ENCODE measurements at places on chromosomes 11 and 22.
A peak's percentile ranks its signal among the peaks of the same experiment; 100 is the strongest.

- DNase-seq = no peak
These were observed 62.7 kb upstream of the NECTIN1 start for GRCh38 chr11:119791701-119792151.

DNA sequence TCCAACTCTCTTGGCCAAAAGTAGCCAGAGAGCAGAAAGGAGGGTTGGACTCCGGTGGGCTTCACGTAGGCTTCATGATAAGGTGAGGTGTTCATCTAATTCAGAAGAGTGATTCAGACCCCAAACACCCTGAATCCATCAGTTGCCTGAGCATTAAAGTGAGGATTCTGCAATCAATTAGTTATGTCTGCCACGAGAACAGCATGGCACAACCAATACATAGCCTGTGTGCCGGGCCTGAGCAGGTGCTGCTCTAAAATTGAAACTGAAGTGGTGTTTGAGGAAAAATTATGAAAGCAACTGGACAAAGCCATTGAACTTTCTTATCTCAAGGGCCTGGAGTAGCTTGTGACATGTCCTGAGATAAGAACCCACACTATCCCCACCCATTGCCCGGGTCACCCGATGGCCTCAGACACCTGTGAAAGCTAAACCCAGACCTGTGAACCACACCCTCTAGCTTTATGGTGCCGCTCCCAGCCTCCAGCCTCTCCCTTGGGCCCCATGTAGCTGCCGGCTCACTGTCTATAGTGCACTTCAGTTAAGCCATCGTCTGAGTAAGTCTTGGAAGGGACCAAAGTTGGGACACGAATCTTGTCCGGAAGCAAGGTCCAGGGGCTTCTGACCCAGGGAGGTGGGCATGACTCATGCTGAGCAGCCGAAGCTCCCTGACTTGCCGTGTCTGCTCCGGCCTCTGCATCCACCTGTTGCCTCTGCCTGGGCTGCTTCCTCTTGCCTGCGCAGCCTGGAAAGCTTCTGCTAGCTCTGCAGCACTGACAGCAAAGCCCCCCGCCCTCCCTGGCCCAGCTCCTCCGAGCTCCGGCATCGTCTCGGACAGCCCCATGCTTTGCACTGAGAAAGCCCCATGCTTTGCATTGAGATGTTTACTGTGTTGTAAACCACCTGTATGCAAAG is 5.7 kb upstream of the MYEOV start:
- DNase-seq = no peak

- DNase-seq = no peak
These were observed 18.4 kb downstream of the TBX1 start for GRCh38 chr22:19779011-19779421.

- DNase-seq = no peak
These were observed 41.5 kb upstream of the HSPA8 start for GRCh38 chr11:123103326-123103980.

- DNase-seq = no peak
These were observed 21.1 kb upstream of the UPK3A start for GRCh38 chr22:45263463-45264269.

DNA sequence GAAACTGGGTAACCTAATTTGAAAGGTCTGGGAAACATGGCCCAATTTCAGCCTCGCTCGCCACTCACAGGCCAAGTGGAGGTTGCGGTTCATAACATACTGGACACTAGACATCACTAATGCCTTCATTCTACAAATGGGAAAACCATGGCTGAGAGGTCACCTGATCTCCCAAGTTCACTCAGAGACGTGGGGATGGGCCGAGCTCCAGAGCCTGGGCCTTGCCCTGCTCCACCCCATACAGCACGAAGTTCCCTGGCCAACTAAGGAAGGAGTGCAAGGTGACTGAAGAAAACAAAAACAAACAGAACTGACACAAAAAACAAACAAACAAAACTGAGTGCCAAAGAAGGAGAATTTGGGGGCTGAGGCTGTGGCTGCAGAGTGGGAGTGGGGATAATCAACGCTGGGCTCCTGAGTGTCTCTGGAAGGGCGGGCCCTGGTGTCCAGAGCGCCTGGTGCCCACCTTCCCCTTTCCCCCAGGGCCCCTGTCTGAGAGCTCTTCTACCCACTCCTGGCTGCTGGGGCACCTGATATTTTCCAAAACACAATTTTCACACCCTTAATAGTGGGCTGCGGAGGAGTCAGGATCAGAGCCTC is 46.5 kb upstream of the ADA2 start:
- DNase-seq = no peak

DNA sequence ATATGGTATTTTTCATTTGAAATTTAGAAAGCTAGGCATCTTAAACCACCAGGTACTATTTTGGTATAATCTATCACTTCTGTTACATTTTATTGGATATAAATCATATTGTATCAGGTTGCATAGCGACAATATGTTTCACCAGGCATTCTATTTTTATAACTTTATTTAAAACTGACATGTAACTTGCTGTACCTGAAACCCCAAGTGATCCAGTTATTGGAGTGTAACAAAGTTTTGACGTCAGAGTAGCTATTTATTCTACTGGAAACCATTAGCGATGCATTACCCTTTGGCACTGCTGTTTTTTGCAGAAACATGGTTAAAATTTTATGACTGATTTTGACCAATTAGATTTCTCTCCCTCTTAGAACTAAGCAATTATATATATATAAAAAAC is 160.7 kb downstream of the METTL15 start:
- DNase-seq = no peak

- no peak for DNase-seq
These were observed 1.9 kb upstream of the HEPN1 start for GRCh38 chr11:124917115-124917637.

DNA sequence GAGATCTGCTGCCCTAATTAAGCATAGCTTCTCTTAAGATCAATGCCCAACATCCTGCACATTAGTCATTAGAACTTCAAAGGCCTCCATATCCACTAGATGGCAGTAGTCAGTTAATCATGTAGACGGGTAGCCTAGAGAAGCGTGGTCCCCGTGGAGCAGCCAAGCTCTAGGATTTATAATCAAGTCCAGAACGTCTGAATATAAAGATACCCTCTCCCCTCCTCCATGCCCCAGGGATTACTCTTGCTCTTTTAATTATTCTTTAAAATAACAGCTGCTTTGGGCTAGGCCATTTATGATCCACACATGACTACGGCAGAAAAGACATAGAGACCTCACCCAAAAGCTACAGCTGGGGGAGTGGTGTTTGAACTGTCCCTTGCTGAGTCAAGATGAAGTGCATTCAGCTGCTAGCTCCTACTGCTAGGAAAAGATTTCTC is 327.6 kb upstream of the PLET1 start:
- peak; percentile 14 for DNase-seq

GRCh38 chr11:126855536-126855935 is 145.0 kb downstream of the KIRREL3 start:
- DNase-seq = no peak

GRCh38 chr11:36411202-36411640 is 98.9 kb downstream of the TRAF6 start:
- no peak for DNase-seq

DNA sequence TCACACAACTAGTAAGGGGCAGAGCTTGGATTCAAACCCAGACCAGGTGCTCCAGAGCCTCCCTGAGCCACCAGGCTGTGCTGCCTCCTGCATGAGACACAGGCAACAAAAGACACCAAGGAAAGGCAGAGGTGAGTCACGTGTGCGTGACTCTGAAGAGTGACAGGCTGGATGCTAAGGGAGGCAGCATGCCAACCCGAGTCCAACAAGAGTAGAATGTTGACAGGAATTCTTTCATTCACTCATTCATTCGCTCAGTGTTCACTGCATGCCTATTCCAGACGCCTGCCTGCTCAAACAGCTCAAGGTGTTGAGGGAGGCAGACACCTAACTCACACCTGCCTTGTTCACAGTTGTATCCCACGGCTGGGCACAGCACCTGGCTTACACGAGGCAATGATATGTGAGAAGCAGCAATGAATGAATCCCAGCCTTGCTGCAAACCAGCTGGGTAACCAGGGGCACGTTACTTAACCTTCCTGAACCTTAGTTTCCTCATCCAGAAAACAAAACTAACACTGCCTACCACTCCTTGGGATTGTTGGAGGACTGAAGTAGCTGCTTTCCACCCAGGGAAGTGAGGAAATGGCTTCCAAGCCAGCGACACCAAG is 73.8 kb upstream of the ARFGAP3 start:
- DNase-seq = no peak

DNA sequence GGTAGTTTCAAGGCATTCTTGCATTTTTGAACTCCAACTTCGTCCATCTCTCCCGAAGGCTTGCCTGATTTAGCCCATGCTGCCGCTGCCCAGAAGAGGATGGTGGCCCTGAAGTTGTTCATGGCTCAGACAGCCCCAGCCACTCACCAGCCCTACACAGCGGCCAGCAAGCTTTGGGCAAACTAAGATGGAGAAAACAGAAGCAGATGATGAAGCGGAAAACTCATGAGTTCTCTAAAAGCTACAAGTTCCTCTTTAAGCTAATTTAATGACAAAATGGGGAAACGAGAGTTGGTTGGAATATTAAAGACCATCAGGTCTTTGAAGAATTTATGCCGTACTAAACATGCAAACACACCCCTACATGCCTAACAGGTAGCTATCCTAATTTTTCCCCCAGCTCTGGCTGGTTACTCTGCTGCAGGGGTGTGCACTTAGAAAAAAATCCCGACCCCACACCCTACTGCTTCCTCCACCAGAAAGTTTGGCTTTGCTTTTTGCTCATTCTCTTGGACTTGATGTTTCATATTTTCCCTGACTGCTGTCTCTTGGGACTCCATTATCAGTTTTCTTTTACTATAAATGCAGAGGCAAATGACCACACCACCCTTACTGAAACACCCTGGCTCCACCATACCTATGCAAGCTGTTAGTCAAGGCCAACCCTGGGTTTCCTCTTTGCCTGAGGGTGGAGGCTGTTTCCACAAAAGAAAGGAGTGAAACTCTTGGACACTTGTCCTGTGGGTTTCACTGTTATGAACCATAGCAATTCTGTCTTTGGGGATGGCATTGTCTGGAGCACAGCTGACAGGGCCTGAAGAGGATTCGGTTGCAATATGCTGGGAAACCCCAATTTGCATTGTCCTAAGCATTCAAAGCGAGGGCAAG is at the start of gene MPEG1:
Gene MPEG1, minus strand, starts transcription at position 184 of the 888 bp plus-strand sequence. Its CDS starts 62 bp downstream, at position 122.
- DNase-seq = no peak

DNA sequence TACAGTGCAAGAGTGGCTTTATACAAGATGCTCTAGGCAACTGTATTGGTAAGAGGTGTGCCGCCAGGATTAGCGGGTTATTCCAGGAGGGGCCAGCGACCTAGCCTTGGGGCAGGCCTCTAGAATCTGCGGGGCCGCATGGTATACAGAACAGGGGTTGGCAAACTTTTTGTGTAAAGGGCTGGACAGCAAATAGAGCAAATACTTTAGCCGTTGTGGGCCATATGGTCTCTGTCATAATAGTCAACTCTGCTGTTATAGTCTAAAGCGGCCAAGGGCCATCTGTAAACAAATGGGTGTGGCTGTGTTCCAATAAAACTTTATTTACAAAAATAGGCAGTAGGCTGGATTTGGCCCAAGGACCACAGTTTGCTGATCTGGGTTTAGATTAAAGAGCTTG is 32.6 kb downstream of the FBLN1 start:
- DNase-seq = no peak

GRCh38 chr11:35330931-35331330 is 88.4 kb downstream of the SLC1A2 start:
- peak; percentile 12 for DNase-seq

DNA sequence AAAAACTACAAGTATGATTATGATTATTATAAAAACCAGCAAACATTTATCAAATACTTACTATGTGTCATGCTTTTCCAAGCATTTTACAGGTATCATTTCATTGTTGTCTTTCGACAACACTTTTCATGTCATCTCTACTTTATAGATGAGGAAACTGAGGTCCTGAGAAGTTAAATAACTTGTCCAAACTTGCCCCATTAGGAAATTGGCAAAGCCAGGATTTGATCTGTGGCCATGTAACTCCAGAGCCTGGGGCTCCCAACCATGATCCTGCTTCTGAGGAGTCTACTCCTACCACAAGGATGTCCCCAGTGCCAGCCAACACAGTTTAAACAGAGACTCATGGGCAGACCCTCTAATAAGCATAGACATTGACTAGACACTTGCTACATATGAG is 15.2 kb downstream of the EHF start:
- no peak for DNase-seq

DNA sequence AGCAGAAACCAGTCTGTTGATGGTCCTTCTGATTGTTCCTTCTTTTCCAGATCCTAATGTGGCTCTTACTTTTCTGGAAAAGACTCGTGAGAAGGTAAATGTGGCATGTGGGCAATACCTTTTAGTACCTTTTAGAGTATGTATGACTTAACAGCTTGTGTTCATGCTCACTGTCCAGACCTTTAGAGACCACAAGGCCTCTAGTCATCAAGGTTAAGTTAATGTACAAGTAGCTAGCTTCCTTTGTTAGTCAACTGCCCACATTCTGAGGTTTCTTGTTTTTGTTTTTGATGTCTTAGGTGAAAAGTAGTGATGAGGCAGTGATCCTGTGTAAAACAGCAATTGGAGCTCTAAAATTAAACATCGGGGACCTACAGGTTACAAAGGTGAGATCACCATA is 7.6 kb downstream of the PSMD13 start:
- no peak for DNase-seq

DNA sequence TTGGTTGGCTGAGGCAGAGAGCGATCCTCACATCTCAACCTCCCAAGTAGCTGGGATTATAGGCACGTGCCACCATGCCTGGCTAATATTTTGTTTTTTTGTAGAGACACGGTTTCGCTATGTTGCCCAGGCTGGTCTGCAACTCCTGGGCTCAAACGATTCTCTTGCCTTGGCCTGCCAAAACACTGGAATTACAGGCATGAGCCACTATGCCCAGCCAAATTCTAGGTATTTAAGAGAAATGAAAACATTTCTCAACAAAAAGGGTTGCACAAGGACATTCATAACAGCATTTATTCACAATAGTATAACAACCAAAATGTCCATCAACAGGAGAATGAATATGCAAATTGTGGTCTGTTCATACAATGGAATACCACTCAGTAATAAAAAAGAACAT is 31.7 kb upstream of the RBX1 start:
- DNase-seq = no peak

DNA sequence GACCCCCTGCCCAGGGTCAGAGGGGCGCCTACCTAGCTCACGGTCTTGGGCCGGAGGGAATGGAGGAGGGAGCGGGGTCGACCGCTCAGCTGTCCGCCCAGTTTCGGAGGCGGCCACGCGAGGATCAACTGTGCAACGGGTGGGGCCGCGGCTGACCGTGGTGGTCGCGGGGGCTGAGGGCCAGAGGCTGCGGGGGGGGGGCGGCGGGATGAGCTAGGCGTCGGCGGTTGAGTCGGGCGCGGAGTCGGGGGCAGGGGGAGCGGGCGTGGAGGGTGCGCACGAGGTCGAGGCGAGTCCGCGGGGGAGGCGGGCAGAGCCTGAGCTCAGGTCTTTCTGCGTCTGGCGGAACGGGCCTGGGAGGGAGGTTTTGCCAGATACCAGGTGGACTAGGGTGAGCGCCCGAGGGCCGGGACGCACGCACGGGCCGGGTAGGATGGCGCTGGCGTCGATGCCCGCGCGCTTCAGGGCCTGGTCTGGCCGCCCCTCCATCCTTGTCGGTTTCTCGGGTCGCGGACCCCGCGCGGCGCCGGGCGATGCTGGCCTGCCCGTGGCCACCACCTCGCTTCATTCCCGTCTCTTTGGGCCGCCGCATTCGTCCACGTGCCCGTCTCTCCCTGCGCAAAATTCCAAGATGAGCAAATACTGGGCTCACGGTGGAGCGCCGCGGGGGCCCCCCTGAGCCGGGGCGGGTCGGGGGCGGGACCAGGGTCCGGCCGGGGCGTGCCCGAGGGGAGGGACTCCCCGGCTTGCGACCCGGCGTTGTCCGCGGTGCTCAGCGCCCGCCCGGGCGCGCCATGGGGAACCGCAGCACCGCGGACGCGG is at the start of gene DRD4:
Gene DRD4, plus strand, starts transcription at position 759 of the 822 bp plus-strand sequence. Its CDS starts 36 bp downstream, at position 795.
- DNase-seq = no peak

- no peak for DNase-seq
These were observed 3.7 kb downstream of the IGSF22 start for GRCh38 chr11:18722293-18722637.
